ENCODE measurements at places on chromosomes 5 and 9.

DNA sequence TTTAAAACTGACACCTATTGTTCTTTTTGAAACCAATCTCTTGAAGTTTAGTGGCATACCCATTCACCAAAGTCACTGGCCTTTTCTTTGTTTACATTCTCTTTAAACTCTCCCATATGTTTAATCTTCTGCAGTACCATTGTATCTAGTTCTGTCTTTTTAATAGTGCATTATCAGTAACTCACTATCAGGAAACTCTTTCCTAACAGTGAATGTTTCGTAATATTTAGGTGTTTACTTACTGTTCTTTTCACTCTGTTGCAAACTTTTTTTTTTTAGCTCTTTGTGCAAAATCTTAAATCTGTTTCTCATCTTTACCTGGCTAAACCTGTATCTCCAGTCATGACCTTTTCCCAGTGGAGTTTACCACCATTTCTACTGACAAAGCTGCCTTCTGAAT lies 17.2 kb downstream of the SMAD5 start:
- DNase-seq = no peak

GRCh38 chr5:6760686-6761085 lies 47.5 kb downstream of the TENT4A start:
- no peak for DNase-seq

GRCh38 chr9:98730871-98731270 lies 22.1 kb upstream of the GABBR2 start:
- DNase-seq = no peak

DNA sequence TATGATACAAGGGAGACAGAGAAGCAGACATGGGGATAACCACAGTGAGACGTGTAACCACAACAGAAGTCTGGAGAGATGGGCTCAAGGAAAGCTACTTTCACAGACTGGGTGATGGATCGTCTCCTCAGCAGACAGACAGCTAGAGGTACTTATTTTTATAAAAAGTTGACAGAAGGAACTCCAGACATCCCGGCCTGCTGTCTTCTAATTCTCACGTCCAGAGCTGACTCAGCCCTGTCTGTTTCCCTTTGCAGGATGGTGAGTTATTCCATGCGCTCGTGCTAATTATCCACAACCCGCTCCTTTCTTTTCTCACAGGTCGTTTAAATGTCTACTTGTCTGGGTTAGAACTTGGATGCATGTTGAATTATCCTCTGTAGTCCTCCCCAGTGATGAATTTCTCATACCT lies 304.5 kb downstream of the CWC27 start:
- no peak for DNase-seq

DNA sequence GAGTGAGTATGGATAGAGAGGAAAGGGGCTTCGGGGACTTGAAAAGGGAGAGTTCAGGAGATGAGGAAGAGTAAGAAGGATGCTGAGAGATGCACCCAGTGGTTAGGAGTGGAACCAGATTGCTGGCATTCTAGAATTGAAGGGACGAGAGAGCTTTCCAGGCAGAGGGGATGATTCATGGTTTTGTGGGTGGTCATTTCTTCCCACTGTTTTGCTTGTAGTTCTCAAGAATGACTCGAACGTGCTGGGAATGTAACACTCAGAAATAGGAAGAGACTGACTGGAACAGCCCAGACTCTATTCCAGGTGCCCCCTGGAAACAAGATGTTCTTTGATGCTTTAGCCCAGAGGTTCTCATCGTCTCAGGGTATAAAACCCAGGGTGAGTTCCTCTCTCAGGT lies 294.2 kb downstream of the ICE1 start:
- DNase-seq = no peak

All from NK-92 treated with Interleukin-12 subunit alpha and Interleukin-12 subunit beta, amount 100 ng/mL, for 24 hours (cell line).